ENCODE measurements at places on chromosomes 11 and 22. TPM values are rescaled to one million over a fixed set of nuclear protein-coding genes. Genes with fewer than 3 reads are reported as not detected.

The FGF3 gene
- not detected for total RNA-seq

GRCh38 chr22:24376586-24376985 is 50.8 kb upstream of the ADORA2A start:
- DNase-seq = no peak

The TMEM179B gene
- total RNA-seq = 78.5 TPM

DNA sequence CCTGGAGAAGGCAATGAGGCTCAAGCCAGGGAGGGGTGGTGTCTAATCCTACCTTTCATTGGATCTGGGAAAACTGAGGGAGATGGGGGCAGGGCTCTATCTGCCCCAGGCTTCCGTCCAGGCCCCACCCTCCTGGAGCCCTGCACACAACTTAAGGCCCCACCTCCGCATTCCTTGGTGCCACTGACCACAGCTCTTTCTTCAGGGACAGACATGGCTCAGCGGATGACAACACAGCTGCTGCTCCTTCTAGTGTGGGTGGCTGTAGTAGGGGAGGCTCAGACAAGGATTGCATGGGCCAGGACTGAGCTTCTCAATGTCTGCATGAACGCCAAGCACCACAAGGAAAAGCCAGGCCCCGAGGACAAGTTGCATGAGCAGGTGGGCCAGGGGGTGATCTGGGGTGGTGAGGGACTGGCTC is at the start of gene FOLR1:
FOLR1 (plus strand) TSS at position 180 of the 421 bp plus-strand sequence; CDS start at position 214, 34 bp downstream.
- DNase-seq = peak; percentile 12

GRCh38 chr11:46508360-46508759 is 85.5 kb downstream of the AMBRA1 start:
- no peak for DNase-seq

The SHISAL1 gene
- 1.3 TPM for total RNA-seq

The SLC22A6 gene
- not detected for total RNA-seq

DNA sequence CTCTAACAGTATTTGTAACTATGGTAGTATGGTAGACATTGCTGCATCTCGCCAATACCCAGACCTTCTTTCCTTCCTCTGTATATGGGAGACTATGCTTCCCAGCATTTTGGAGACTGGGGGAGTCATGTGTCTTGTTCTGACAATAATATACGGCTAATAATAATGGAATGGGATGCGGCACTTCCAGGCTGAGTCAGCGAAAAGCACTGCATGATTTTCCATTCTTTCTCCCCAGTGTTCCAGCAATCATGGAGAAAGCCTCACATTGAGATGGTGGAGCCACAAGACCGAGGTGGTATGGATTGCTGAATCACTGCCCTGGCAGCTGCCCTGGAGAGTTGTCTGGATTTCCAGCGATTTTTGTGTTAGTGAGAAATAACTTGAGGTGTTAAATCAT is 77.1 kb upstream of the FIBIN start:
- DNase-seq = no peak

DNA sequence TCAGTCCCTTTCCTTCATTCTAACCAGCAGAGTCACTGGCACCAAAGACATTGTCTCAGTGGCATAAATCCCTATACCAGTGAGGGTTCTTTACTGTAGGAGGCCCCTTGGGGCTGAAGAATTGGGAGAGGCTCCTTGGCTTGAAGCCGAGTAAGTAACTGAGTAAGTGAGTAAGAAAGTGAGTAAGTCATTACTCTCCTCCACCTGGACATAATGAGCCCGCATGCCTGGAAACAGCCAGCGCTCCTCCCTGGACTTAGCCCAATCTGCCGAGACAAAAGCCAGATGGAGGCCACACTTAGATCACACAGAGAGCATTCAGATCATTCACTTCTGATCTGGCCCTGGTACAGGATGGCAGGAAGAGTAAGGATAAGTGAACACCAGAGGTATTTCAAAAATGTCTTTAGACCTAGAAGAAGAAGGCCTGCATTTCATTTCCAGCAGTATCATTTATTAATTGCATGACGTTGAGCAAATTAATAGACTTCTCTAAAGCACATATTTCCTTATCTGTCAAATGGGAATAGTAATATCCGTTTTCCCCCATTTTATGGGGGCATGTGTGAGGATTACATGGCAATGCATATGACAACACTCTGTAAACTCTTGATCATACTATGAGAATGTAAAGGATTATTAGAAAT is 8.2 kb upstream of the MICAL3 start:
- peak; percentile 77 for DNase-seq

DNA sequence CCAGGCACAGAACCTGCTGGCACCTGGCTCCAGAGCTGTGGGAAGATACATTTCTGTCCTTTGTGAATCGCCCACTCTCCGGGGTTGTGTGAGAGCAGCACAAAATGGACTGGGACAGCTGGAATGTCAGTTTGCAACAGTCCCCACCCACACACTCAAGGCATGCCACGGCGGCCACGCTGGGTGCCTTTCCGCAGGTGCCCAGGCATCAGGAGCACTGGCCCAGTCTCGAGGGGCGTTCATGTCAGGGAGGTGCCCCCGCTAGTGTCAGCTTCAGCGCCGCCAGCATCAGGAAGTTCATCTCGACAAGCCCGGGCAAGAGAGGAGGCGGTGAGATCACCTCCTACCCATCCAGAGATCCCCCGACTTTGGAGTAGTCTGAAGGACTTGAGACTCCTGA is 2.1 kb downstream of the TP53AIP1 start:
- DNase-seq = no peak

The PRODH gene
- not detected for total RNA-seq

GRCh38 chr11:113705871-113706655 is at the start of gene TMPRSS5:
TMPRSS5 (minus strand) TSS chr11:113706308; CDS start chr11:113706224, 84 bp downstream.
- DNase-seq = no peak

DNA sequence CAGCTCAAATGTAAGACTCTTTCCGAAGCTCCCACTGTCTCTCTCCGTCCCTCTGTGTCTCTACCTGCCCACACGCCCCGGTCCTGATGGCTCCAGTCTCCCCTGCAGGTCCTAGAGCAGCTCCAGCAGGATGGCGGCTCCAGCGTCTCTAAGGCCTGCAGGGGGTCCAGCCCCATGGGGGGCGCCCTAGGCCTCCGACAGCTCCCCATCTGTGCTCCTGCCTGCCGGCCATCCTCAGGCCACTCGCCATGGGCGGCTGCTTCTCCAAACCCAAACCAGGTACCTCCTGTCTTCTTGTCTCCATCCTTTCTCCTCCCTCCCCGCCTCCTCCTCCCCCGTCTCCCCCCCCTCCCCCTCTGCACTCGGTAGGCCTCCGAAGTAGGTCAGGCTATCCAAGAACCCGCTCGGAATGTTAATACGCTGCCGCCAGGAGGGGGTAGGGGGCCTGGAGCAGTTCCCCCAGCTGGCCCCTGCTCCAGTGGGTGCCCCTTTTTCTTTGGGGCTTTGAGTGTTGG is 699 bp downstream of the AIFM3 start:
- DNase-seq = no peak

DNA sequence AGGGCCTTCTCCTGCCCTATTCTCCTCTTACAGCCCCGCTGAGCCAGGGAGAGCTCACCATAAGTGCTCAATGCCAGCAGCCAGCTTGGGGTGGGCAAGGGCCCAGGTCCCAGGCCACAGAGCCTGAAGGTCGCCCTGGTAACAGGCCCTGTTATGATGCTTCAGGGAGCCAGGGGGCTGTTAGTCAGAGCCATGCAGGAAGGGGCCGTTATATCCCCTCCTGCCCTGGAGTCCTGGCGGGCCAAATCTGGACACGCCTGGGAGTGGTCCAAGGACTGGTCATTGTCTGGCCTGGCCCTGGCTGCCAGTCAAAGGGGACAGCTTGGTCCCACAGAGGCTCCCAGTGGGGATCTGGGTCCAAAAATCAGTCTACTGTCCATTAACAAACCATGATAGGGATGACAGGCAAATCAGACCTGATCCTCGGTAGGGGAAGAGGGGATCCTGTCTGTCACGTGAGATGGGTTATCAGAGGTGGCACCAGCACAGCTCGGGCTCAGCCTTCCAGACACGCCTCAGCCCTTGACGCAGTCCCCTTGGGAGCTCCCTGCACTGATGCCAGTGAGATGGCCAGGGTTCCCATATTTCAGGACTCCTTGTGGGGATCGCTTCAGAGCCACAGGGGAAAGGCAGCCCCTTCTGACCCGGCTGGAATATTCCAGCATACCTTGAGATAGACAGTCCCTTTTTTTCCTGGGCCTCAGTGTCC is 55.9 kb downstream of the LRRC32 start:
- no peak for DNase-seq

The DDX17 gene
- total RNA-seq = 290 TPM

GRCh38 chr11:94117197-94117574 is 11.5 kb upstream of the PANX1 start:
- DNase-seq = no peak

DNA sequence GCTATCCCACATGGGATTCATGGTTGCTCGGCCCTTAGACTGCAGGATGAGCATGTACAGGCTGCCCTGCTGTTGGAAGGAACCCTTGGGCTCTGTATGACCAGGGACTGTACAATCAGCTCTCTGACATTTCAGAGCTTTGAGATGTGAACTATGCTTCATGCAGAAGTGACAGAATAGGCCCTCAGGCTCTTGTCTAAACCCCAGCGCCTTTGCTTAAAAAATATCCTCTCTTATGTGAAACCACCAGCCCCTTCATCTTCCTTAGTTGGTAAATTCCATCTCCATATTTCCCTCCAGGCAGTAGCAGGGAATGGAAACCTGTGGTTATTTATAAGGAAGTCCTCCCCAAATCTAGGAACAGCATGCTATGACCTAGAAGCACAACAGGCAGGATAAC is 78.9 kb upstream of the PLET1 start:
- no peak for DNase-seq

DNA sequence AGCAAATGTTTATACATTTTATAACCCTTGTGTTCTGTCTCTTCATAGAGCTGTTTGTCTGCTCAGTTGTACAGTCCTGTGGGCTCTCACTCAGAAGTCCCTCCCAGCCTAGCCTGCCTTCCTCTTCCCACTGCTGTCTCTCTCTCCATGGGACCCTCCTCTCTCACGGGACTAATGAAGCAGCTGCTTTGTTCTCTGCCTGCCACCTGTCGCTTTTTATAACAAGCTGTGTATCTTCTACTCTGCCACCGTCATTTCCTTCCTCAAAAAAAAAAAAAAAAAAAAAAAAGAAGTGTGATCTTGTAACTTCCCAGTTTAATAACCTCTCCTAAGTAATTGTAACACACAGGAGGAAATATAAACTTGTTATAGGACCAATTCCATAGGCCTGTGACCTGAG is 92.2 kb upstream of the ALKBH3 start:
- DNase-seq = peak; percentile 94

The PUS3 gene
- total RNA-seq = 7.5 TPM

Measured in LHCN-M2 (cell line).